ENCODE measurements at places on chromosomes 11 and 22.

DNA sequence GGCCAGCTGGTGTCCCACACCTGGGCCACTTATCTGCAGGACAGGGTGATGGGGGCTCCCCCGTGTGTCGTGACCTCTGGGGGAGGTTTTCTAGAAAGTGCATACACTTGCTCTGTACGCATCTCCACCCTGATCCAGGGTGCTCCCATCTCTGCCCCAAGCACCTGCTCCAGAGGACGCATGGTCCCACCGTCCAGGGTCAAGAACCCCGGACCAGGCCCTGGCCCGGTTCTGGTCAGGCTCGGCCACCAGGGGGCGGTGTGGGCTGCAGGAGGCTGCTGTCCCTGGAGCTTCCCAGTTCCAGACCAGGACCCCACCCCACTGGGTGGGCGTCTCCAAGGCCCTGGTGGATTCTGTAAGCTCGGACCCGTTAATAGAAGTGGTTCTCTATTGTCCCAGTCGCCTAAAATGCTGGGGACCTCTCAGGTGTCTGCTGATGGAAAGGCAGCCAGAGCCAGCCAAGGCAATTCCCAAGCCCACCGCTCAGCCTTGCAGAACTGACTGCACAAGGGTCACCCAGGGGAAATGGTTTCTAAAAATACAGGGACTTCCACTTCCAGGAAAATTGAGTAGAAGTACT is 34.7 kb upstream of the SEPTIN5 start:
- peak; percentile 86 for DNase-seq

DNA sequence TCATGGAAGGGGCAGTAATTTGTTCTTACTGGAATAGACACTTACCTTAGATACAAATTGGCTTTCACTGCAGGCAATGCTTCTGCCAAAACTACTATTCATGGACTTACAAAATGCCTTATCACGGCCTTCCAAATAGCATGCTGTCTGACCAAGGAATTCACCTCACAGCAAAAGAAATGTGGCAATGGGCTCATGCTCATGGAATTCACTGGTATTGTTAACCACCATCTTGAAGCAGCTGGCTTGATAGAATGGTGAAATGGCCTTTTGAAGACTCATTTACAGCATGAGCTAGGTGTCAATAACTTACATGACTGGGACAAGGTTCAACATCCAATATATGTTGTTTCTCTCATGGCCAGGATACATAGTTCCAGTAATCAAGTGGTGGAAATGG is 21.9 kb downstream of the OR5B21 start:
- no peak for DNase-seq

DNA sequence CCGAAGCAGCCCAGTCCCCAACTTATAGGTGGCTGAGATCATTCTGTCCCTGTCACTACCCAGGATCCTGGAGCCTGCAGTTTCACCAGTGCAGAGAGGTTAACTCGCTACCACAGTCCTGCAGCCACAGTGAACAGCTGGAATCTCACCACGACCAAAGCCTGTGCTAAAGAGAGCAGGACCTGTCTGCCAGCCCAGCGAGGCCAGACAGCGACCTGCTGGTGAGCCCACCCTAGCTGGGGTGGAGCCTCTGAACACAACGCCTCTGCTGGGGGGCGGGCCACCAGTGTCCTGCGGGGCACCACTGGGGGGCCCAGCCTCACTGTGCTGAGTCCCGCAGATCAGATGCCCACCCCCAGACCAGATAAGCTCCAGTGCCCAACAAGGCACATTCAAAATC is 33.3 kb downstream of the DAGLA start:
- DNase-seq = no peak

DNA sequence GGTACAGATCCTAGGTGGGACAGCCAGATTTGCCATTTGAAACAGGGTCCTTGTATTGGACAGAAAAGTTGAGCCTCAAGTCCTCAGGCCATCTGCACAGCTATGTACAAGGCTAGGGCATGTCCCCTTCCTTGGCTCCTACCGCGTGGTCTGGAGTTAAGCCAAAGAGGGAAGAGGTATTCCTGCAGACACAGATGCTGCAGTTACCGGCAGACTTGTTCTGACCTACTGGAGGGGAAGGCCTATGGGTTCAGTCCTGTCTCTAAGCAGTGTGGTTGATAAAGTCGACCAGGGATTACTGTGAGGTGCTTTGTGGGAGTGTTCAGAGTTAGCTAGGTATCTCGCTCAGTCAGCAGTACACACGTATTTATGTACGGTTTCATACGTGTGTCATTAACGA is 180.6 kb downstream of the ADAMTS15 start:
- DNase-seq = no peak

GRCh38 chr11:66450560-66450959 is 11.9 kb upstream of the MRPL11 start:
- DNase-seq = no peak

DNA sequence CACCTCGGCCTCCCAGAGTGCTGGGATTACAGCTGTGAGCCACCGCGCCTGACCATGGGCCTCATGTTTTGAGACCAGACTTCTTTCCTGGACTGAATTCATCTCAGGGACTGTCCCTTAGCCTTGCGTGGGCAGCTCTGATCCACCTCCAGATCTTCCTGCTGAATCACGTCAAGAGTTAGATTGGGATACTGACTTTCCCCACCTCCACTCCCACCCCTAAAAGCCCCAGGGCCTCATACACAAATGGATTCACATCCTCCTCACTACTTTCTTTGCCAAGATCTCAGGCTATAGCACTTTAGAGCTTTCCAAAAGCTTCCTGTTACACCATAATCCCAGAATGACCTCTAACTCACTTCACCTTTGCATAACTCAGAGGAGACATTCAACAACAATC is 12.1 kb downstream of the CCDC87 start:
- DNase-seq = no peak

All from iPS-NIHi11 (cell line).